Small intestine (tissue), 16 donors: ENCODE measurements at places on chromosomes 16 and 17.

DNA sequence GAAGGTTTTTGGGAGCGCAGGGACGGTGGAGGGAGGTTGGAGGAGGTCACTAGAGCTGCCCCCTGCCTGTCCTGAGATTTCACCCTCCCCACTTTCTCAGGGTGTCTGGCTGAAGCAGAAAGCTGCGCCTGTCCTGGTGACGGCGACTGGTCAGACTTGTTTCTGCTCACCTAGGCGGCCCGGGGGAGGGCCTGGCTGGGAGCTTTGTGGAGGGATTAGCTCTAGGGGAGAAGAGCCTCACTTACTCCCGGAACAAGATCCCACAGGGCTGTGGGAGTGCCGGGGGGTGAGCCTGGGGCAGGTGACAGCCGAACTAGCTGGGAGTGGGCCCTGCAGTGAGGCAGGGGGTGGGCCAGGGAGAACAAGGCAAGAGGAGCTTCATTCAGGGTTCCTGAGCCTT lies 11.5 kb downstream of the NHERF1 start:
- DNase-seq = peak; percentile 47

GRCh38 chr16:1834096-1834495 lies 7.1 kb downstream of the FAHD1 start:
- no peak for DNase-seq

DNA sequence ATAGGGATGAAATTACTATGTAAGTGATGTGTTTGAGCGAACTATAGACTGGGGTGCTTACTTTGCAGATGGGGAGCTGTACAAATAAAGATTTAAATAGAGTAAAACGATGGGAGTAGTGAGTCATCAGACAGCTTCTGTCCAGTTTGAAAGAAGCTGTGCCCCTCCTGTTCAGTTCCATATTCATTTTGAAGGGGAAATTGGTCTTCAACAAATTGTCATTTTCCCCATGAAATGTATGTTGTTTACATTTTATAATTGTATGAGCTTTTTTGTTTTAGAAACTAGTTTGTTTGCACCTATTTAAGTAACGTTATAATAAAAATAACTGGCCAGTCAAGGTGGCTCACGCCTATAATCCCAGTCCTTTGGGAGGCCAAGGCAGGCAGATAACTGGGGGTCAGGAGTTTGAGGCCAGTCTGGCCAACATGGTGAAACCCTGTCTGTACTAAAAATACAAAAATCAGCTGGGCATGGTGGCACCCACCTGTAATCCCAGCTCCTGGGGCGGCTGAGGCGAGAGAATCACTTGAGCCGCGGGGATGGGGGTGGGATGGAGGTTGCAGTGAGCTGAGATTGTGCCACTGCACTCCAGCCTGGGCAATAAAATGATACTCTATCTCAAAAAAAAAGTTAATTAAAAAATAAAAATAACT lies 20.2 kb downstream of the SEC14L1 start:
- no peak for DNase-seq

- DNase-seq = peak; percentile 25
Observed at GRCh38 chr17:68398691-68399637, 58.3 kb downstream of the WIPI1 start.

GRCh38 chr16:13940397-13940933 lies 20.5 kb downstream of the ERCC4 start:
- DNase-seq = peak; percentile 19

DNA sequence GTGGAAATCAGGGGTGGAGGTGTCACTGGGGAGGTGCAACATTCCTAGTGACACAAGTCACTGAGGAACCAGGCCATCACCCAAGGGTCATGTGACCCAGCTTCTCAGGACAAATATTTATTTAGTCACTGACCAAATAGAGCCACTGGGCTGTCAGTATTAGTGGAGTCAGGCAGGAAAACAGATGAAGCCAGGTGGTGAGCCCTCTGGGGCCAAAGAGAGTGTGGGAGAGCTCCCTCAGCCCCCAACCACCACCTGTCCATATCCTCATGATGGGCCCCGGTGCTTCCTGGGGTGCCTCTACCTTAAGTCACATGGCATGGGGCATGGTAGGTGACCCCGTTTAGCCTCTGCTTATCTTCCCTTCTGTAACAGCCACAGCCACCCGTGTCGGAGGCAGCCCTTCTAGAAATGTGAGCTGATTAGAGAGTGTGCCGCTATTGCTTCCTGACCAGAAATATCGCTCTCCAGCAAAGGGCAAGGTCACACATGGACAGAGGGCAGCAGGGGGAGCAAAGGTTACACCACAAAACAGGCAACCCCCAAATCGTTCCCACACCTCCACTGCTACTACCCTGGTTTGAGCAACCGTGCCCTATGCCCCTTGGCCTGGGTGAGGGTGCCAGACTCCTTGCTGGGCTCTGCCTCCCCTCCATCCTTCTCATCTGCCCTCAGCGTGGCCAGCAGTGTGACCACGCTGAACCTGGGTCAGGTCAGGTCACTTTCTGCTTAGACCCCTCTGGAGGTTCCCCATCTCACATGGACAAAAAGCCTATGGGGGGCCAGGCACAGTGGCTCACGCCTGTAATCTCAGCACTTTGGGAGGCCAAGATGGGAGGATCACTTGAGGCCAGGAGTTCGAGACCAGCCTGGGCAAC lies 8.6 kb upstream of the AKTIP start:
- peak; percentile 45 for DNase-seq
